ENCODE measurements at places on chromosomes 1 and 21. TPM values are rescaled to one million over a fixed set of nuclear protein-coding genes. Genes with fewer than 3 reads are reported as not detected.

Gene ADCY10
- not detected for total RNA-seq

Gene KRTAP19-1
- not detected for total RNA-seq

Gene USH2A
- total RNA-seq = 0.11 TPM

Gene ATP8B2
- 43.7 TPM for total RNA-seq

Gene IL12RB2
- 0.40 TPM for total RNA-seq

Gene SLC5A3
- 10.9 TPM for total RNA-seq

Gene SPRR1A
- not detected for total RNA-seq

Gene MAN1C1
- total RNA-seq = 14.7 TPM

Gene HMCN1
- total RNA-seq = 149 TPM

DNA sequence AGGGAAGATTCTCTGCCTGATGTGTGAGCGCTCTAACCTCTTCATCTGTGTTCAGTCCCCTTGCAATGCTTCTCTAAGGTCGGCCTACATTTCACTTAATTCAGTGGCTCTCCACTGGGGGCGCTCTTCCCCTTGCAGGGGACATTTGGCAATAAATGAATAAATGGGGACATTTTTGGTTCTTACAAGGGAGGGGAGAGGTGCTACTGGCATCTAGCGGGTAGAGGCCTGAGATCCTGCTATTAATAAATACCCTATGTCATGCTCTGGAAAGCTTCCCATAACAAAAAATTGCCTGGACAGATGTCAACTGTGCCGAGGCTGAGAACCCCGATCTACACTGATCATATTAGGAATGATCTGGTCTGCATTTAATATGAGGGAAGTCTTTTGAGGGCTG lies 25.9 kb upstream of the DNAJC11 start:
- H3K4me3 ChIP-seq = no peak overlapping the region
- no peaks in the 10 kb centered on the region for H3K4me1 ChIP-seq
- peak; percentile 38 for DNase-seq
- H3K27me3 ChIP-seq = peaks cover 1% of the 10 kb centered on the region
- no peak overlapping the region for H3K27ac ChIP-seq
- no peaks in the 10 kb centered on the region for H3K36me3 ChIP-seq

- no peak for DNase-seq
- no peak overlapping the region for H3K27ac ChIP-seq
- H3K36me3 ChIP-seq = no peaks in the 10 kb centered on the region
- no peaks in the 10 kb centered on the region for H3K4me1 ChIP-seq
These were observed 56.9 kb upstream of the IVNS1ABP start for GRCh38 chr1:185373813-185374529.

DNA sequence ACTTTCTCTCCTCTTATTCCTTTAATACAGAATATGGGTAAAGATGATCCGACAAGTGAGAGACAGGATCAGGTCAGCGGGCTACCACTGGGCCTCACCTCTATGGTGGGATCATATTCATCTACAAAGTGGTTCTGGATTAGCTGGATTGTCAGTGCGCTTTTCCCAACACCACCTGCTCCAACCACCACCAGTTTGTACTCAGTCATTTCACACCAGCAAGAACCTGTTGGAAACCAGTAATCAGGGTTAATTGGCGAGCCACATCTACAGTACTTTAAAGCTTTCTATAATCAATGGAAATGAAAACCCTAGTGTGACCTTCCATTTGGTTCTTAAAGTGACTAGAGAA lies 643 bp downstream of the NRAS start:
- H3K27ac ChIP-seq = peak overlapping the region; percentile 93
- no peak for DNase-seq
- peaks cover 1% of the 10 kb centered on the region for H3K4me1 ChIP-seq
- peak overlapping the region; percentile 76 for H3K4me3 ChIP-seq

GRCh38 chr1:157403203-157403602 lies 149.1 kb downstream of the FCRL5 start:
- no peak overlapping the region for H3K27ac ChIP-seq
- H3K4me1 ChIP-seq = peaks cover 7% of the 10 kb centered on the region
- no peak overlapping the region for H3K4me3 ChIP-seq
- H3K27me3 ChIP-seq = no peaks in the 10 kb centered on the region

- no peaks in the 10 kb centered on the region for H3K36me3 ChIP-seq
- no peak overlapping the region for H3K4me3 ChIP-seq
- peak; percentile 38 for DNase-seq
- no peaks in the 10 kb centered on the region for H3K4me1 ChIP-seq
- peak overlapping the region; percentile 64 for H3K27ac ChIP-seq
These were observed 107.6 kb downstream of the CCDC185 start for GRCh38 chr1:223500560-223501425.

DNA sequence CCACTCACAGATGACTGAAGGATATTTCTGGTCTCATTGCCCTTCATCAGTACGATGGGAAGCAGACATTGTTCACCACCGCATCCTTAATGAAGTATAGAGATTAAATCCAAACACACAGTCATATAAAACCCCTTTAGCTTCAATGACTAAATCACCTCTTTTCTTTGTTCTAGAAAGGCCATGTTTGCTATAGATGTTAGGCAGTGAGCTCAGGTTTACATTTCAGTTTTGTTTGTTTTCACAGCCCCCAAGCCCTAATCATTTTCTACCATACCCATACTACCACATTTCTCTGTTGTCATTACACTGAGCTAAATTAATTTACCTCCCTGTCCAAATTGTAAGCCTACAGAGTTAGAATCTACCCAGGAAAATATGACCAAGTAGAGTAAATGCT lies 385.1 kb downstream of the NTNG1 start:
- DNase-seq = no peak
- H3K36me3 ChIP-seq = no peaks in the 10 kb centered on the region
- no peaks in the 10 kb centered on the region for H3K27me3 ChIP-seq
- H3K4me3 ChIP-seq = no peak overlapping the region

DNA sequence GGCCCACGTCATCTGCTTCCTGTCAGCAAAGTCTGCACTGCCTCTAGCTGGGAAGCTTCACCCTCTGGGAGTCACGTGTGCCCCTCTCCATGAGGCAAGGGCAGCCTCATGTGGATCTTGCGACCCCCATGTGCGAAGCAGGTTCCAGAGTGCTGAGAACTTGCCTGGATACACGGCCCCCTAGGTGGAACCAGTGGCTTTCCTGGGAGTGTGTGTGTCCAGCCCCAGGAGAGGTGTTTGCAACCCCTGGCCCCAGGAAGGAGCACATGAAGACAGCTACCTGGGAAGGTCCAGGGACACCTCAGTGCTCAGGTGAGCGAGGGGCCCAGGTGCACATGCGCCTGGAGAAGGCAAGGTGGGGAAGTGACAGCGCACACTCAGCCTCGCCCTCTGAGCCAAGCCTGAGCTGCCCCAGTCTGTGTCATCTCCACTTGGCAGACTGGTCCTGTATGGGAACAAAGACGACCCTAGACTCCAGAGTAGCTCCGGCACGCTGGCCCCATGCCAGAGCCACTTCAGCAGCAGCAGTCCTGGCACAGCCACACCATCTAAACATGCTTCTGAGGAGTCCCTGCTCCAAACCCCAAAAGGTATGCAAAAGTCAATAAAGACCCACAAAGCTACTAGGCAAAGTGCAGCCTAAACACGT lies 8.9 kb downstream of the LSS start:
- DNase-seq = peak; percentile 74
- no peak overlapping the region for H3K4me3 ChIP-seq

GRCh38 chr1:181135437-181135731 lies 46.9 kb downstream of the IER5 start:
- DNase-seq = no peak
- H3K27me3 ChIP-seq = no peaks in the 10 kb centered on the region
- no peak overlapping the region for H3K27ac ChIP-seq
- H3K4me1 ChIP-seq = peaks cover 13% of the 10 kb centered on the region

DNA sequence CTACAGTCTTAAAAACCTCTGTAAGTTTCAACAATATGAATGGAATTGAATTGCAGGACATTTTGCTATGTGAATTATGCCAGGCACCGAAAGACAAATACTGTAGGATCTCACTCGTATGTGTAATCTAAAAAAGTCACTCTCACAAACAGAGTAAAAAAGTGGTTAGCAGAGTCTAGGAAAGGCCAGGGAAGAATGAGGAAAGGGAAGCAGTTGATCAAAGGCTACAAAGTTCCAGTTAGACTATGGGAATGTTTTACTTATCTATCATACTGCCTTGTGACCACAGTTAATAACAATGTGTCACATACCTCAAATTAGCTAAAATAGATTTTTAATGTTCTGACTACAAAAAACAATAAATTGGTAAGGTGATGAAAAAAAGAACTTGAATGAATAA lies 565.4 kb upstream of the BRINP3 start:
- no peaks in the 10 kb centered on the region for H3K4me1 ChIP-seq
- H3K4me3 ChIP-seq = no peak overlapping the region
- DNase-seq = no peak
- H3K27ac ChIP-seq = no peak overlapping the region
- H3K27me3 ChIP-seq = no peaks in the 10 kb centered on the region
- no peaks in the 10 kb centered on the region for H3K36me3 ChIP-seq

DNA sequence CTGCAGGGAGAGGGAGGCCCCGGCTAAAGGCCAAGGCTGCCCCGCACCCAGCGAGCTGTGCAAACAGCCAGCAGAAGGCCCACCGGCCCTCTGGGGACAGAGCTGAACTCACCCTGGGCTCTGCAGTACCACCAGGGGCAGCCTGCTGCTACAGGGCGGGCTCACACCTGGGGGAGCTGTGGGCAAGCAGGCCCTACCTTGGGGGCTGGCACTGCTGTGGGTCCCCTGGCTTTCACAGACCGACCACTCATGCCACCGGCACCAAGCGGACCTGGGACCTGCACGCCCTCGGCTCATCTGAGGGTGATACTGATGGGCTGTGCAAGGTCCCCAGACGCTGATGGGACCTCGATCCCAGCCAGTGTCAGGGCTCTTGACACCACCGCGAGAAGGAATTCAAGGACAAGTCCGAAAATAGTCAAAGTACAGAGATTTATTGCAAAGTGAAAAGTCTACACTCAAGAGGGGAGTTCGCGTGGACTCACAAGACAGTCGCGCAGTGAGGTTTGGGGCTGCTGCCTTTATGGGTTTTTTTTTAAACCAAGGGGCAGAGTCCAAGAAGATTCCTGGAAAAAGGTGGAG lies 61.0 kb upstream of the ADARB1 start:
- H3K27ac ChIP-seq = no peak overlapping the region
- peaks cover 45% of the 10 kb centered on the region for H3K4me1 ChIP-seq
- H3K36me3 ChIP-seq = no peaks in the 10 kb centered on the region
- no peaks in the 10 kb centered on the region for H3K27me3 ChIP-seq

DNA sequence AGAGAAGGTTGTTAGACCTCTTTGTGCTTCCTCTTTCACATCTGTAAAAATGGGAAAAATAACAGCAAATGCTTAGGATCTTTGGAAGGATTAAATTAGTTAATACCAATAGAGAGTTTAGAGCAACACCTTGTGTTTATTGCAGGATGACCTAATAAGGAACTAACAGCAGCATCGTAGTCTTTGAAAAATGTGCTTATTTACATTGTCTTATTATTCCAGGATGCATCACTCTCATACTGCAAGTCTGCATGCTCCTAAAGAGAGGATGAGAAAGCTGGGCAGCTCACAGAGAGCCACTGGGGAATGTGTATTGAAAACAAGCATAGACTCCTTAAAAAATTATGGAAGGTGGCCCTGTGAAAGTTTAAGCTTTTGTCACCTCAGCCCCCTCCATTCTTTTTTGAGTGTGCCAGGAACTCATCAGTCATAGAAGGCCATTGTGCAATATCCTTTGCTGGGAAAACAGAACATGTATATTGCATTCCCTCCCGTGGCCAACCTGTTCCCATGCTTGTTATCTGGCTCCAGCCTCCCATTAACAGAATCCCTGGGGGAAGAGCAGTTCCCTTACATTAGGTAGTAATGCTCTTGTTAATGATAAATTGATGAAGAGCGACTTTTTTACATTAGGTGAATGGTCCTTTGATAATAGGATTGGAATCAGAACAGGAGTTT lies 180.7 kb downstream of the ZNF326 start:
- H3K4me3 ChIP-seq = no peak overlapping the region
- H3K4me1 ChIP-seq = no peaks in the 10 kb centered on the region
- H3K27me3 ChIP-seq = no peaks in the 10 kb centered on the region
- H3K27ac ChIP-seq = no peak overlapping the region
- no peak for DNase-seq

- H3K36me3 ChIP-seq = no peaks in the 10 kb centered on the region
- no peak overlapping the region for H3K27ac ChIP-seq
- no peaks in the 10 kb centered on the region for H3K4me1 ChIP-seq
- no peak overlapping the region for H3K4me3 ChIP-seq
These were observed 72.3 kb downstream of the CAMK2N1 start for GRCh38 chr1:20413776-20414140.

- no peaks in the 10 kb centered on the region for H3K27me3 ChIP-seq
- H3K4me3 ChIP-seq = peak overlapping the region; percentile 16
- no peaks in the 10 kb centered on the region for H3K4me1 ChIP-seq
- H3K36me3 ChIP-seq = no peaks in the 10 kb centered on the region
- peak; percentile 38 for DNase-seq
- no peak overlapping the region for H3K27ac ChIP-seq
These were observed 2.0 kb downstream of the LORICRIN start for GRCh38 chr1:153261281-153262069.

GRCh38 chr1:10802944-10803715 lies 6.7 kb upstream of the CASZ1 start:
- no peak for DNase-seq
- peaks cover 12% of the 10 kb centered on the region for H3K27me3 ChIP-seq
- H3K4me3 ChIP-seq = no peak overlapping the region
- no peak overlapping the region for H3K27ac ChIP-seq

DNA sequence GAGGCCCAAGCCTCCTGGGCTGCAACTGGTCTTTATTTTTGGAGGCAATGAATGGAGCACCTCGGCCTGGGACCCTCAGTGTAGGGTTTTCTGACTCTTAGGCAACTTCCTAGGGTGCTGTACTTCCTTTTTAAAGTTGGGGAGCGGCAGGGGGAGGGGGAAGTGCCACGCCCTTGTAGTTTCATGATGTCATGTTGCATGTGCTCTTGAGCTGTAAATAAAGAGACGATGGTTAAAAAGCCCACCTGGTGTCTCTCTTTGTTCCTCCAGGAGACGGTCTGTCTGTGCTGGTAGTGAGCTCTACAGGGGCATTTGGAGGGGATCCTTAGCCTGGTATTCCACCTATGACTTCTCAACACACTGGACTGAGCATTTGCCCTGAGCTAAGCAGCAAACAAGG lies 10.3 kb upstream of the AGTRAP start:
- no peak overlapping the region for H3K4me3 ChIP-seq
- peaks cover 20% of the 10 kb centered on the region for H3K4me1 ChIP-seq
- no peak for DNase-seq
- H3K27ac ChIP-seq = no peak overlapping the region
- H3K27me3 ChIP-seq = no peaks in the 10 kb centered on the region
- no peaks in the 10 kb centered on the region for H3K36me3 ChIP-seq

DNA sequence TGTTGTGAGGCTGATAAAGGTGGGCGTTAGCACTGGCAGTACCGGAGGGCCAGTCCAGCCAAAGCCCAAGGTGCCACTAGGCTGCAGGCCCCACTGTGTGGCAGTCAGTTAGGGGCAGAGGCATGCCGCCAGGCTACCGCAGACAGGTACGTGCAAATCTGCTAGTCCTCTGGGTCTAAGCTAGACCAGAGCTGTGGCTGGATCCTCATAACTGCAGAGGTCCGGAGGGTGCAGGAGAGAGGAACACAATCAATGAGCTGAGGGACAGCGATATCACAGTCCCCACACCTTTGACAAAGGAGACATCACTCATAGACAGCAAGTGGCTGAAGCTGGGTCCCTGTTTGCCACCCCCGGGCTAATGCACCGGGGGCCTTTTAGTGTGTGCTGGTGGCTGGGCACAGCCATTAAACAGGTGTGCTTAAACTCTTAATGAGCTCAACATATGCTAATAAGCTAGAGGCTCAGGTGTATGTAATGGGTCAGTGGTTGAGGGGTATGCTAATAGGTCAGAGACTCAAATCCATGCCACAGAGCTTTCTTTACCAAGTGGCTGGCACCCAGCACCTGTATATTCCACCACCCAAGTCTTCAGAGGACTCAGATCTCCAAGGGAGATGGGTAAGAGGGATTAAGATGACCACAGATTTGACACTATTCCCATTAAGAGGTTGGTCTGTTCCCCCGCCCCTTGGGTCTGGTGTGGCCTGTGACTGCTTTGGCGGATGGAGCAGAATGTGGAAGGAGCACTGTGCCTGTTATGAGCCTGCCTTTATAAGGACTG lies 82.0 kb downstream of the GLIS1 start:
- DNase-seq = no peak
- H3K4me1 ChIP-seq = no peaks in the 10 kb centered on the region
- no peak overlapping the region for H3K4me3 ChIP-seq
